ENCODE measurements at places on chromosomes 12 and 14.
A peak's percentile ranks its signal among the peaks of the same experiment; 100 is the strongest.

DNA sequence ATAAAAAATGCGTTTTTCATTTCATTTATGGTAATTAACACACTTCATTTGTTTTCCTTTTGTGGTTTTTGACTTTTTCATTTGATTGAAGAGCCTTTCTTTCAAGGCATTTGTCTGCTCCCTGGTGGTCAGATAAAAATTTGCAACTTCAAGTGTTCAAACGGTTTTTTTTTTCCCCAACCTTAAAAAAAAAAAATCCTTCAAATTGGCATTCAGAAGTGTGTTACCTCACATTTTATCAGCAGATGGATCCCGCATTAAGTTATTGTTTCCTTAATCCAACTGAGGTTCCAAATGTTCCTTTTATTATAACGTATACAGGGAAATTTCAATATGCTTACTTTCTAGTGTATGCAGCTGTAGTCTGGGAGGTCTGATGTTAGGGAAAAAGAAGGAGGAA lies 47.2 kb downstream of the MYF5 start:
- DNase-seq: no peak

DNA sequence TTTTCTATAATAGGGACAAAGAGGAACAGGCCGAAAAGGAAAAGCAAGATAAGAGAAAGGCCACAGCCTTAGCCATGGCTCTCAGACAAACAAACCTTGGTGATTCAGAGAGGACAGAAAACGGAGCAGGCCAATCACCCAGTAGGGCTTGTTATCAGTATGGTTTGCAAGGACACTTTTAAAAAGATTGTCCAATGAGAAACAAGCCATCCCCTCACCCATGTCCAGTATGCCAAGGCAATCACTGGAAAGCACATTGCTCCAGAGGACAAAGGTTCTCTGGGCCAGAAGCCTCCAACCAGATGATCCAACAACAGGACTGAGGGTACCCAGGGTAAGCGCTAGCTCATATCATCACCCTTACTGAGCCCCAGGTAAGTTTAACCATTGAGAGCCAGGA lies 243.8 kb upstream of the BTG1 start:
- no peak for DNase-seq

GRCh38 chr14:74855945-74856344 lies 20.0 kb downstream of the PROX2 start:
- no peak for DNase-seq

DNA sequence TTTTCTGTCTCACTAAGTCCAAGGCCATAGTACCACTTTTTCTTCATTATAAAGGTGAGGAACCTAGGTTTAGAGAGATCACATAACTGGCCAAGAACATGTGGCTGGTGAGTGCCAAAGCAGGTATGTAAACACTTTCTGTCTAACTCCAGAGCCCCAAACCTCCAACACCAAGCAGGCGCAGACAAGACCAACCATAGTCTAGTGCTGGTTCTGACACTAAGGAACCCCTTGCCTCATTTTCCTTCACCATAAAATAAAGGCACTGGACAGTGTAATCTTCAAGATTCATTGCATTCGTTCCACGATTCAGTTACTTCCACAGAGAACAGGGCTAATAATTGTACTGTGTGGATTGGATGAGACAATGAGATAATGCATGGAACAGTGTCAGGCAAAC lies 71.0 kb downstream of the NPAS3 start:
- no peak for DNase-seq

- DNase-seq: no peak
Measured at GRCh38 chr14:76867516-76868453, 41.6 kb downstream of the LRRC74A start.

GRCh38 chr12:51218607-51219161 lies 822 bp upstream of the POU6F1 start:
- DNase-seq: peak; percentile 36

GRCh38 chr14:52879958-52880357 lies 70.9 kb downstream of the FERMT2 start:
- no peak for DNase-seq

- DNase-seq: no peak
Measured at GRCh38 chr12:24711056-24712008, 237.6 kb downstream of the BCAT1 start.

- DNase-seq: peak; percentile 33
Measured at GRCh38 chr12:7935590-7936581, at the start of gene SLC2A3. SLC2A3 (minus strand) TSS chr12:7936187; CDS start chr12:7936034, 153 bp downstream.

DNA sequence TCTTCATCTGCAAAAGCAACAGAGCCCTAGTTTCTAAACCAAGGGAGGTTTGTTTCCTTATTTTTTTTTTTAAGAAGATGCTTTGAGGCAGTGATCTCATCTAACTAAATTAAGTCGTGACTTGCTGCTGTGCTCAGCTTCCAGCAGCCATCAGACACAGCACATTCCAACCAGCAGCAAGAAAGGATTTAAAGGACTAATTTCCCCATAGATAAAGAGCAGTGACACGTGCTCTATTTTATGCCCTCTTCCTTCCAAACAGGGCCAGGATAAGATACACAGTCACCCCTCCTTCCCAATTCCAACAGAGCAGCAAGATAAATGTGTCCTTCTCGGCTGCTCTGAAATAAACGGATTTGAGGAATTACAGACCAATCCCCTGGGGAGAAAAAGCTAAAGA lies 81.7 kb downstream of the PRKAB1 start:
- DNase-seq: no peak

GRCh38 chr12:56081393-56082347 lies 1.7 kb downstream of the ERBB3 start:
- peak; percentile 14 for DNase-seq

DNA sequence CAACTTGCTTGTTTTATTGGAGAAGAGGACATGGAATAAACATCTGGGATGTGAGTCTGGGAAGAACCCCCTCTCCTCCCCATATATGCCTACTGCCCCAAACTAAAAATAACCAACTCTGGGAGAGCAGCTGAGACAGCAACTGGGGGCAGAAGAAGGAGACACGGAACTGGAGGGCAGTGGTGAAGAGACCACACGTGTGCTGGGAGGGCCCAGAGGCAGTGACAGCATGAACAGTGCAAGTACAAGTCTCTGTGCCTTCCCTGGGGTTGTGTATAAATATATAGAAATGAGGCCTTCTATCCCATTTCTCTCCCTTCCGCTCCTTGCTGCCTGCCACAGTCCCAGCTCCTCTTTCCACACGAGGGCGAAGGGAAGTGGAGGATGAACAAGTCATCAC lies 4.0 kb upstream of the KRT73 start:
- DNase-seq: no peak

GRCh38 chr14:106436310-106436905 lies 910.0 kb downstream of the TMEM121 start:
- peak; percentile 20 for DNase-seq

GRCh38 chr12:106696071-106696470 lies 78.4 kb upstream of the RIC8B start:
- DNase-seq: no peak

GRCh38 chr14:21255385-21256101 lies 13.7 kb downstream of the HNRNPC start:
- no peak for DNase-seq

GRCh38 chr12:132772606-132773005 lies 11.0 kb upstream of the ANKLE2 start:
- DNase-seq: no peak

DNA sequence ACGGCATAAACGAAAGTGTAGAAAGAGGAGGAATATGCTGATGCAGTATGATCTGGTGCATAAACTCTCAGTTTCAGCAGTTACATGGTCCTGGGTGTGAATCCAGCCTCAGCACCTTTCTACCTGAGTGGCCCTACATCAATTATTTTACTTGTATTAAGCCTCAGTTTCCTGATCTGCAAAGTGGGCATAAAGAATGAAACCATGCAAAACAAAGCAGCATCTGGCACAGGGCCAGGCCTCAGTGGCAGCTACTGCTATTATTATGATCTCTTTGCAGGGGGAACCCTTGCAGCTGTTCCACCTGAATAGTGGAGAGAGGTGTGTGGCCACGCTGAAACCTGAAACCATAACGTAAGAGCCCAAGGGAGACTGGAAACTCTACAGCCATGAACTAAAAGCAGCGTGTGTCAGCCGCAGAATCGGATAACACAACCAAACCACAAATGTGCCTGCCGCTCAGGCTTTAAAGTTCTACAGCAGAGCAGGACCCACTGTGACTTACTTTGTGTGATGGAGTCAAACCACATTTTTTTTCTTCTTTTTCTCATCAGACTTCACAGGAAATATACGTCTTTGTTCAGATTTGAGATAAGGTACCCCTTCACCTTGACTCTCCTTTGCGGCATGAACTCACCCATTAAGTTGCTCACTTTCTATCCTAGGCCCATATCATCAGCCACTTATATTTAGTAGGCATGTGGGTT lies 29.2 kb upstream of the FOS start:
- no peak for DNase-seq

GRCh38 chr14:20657216-20658211 lies 16.0 kb upstream of the OR6S1 start:
- peak; percentile 90 for DNase-seq

GRCh38 chr12:111447571-111448265 lies 42.0 kb downstream of the SH2B3 start:
- no peak for DNase-seq

- DNase-seq: no peak
Measured at GRCh38 chr12:131902332-131903241, 8.2 kb downstream of the ULK1 start.

DNA sequence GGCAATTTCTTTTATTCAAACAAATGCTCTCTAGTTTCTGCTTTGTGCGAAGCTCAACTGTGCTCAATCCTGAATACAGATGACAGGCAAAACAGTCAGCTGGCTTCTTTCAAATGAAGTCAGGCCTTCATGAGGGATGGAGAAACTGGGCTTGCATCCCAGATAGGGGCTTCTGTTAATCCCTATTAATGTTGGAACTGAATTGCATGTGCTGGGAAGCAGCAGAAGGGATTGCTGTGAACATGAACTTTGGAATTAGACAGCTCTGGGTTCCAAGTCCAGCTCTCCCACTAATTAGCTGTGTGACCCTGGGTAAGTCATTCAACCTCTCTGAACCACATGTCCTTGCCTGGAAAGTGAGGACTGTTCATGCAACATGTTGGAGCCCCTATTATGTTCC lies 21.1 kb upstream of the CORO1C start:
- no peak for DNase-seq

DNA sequence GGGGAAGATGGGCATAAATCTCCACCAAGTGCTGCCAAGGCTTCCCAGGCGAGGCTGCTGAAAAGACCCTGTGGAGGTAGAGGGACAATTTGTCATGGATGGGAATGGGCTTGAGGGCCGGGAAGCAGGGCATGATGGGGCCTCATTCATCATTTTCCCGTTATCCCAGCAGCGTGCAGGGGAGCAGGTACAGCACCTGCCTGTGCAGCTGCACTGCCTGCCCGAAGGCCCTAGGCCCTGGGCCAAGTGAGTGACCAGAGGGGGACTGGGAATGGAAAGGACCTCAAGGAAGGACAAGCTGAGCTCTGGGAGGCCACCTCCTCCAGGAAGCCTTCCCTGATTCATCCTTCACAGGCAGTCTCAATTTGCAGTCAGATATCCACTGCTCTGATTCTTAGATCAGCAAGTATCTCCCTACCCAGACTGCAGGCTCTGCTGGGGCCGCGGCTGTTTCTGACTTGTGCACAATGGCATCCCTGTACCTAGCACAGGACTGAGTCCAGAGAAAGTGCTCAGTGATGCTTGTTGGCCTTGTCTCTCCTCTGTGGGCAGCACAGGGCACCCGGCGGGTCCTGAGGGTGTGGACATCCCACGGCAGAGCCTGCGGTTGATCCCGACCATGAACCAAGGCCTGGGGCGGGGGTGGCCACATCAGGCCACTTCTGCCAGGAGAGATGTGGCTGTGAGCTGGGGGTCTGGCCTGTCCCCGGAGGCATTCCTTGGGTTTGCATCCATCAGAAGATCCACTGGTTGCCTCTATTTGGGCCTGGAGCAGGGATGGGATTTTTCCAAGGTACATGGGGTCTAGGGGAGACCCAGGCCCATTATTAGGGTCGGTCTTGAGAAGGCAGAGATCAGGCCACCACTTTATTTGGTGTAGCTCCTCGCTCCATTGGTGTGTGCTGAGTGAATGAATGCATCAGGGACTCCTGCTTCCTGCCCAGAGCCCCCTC lies 167.3 kb upstream of the RTL1 start:
- peak; percentile 4 for DNase-seq

DNA sequence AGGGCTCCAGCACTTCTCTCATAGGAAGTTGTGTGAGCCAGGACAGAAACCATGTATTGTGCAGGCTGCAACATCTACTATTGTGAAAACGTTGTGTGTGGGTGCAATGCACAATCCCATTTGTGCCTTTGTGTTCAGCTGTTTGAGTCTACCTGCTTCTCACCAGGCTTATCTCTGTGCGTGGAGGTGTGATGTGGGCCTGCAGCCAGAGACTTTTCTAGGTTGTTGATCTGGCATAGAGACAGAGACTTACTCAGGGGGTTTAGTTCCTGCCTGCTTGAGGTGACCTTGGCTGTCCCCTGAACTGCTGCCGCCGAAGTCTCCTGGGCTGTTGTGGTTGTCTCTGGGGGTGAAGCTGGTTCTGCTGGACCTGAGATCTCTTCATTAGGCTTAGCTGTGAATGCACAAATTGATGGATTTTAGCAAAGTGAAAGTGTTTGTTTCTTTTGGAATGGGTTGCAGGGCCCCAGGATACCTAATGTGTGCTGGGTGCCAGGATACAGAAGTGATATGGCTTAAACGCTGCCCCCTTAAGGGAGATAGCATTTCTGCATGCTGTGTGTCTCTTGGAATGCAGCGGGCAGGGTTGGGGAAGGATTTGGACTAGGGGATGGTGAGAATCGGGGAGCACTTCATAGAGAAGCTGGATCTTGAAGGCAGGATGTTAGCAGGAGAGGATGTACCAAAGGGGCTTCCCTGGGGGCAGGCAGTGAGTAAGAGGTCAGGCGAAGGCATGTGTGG lies 2.5 kb downstream of the LACRT start:
- peak; percentile 33 for DNase-seq

GRCh38 chr12:54572881-54573280 lies 15.6 kb downstream of the PPP1R1A start:
- peak; percentile 36 for DNase-seq

DNA sequence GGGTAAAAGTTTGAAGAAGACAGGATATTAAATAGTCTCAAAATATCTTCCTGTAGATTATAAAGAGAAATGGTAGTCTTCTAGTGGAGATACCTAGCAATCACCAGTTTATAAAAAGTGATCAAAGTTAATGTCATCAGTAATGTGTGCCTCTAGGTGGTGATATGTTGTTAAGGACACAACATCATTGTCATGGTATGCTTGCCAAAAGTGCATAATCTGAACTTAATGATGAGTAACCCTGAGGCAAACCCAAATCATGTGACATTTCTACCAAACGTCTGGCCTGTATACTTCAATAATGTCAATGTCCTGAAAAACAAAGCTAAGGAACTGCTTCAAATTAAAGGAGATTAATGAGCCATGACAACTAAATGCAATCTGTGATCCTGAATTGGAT lies 214.7 kb downstream of the PHLDA1 start:
- no peak for DNase-seq

DNA sequence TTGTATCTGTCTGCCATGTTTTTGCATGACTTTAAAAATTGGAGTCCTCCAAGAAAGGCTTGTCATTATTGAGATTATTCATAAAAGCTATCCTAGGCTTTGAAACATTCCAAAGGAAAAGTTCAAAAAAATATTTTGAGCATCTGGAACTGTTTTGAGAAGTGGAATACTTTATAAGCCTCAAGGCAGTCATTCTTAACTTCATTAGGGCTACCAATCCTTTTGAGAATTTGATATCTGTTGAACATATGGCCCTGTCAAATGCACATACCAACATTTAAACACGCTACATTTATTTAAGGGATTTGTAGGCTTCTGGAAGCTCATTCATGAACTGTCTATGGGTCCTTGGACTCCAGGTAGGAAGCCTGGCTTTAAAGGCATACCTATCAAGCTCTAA lies 77.0 kb downstream of the TMEM117 start:
- DNase-seq: no peak

GRCh38 chr12:123250471-123251383 lies 17.5 kb downstream of the MTRFR start:
- DNase-seq: peak; percentile 31

- DNase-seq: no peak
Measured at GRCh38 chr12:128745772-128746689, 77.7 kb downstream of the SLC15A4 start.
